ENCODE measurements at places on chromosomes 4 and X.

GRCh38 chr4:140681201-140681600, 75.0 kb downstream of the TBC1D9 start:
- DNase-seq, result no peak

- no peak for DNase-seq
Observed at GRCh38 chrX:12975670-12975965, 708 bp downstream of the TMSB4X start.

- DNase-seq, result no peak
Observed at GRCh38 chr4:101500742-101501141, 153.4 kb upstream of the PPP3CA start.

DNA sequence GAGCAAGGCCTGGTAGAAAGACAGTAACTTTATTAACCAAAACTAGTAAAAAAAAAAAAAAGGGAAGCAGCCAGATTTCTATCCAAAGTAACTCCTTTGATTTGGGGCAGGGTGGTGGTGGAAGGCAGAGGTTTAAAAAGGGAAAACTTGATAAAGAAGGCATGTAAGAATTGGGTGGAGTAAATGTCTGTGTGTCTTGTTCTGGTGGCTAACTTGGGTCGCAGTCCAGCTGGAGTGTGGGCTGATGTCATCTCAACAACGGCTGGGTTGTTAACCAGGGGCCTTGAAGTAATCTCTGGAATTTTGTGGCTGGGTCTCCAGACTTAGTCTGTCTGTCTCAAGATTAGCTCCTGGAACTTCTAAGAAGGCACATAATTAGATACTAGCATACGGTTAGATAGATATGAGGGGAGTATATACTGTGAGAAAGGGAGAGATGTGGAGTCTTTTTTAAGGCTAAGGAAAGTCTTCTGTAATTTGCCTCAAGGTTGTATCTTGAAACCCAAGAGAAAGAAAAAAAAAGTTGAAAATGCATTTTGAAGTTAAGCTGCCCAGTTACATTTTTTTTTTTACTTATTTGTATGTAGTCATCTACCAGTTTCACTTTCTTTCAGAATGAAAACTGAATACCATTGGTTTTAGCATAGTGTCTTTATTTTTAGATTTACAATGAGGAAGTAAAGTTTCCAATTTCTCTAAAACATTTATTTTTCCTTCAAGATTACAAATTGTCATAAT, 48.3 kb downstream of the MTHFD2L start:
- peak; percentile 39 for DNase-seq

GRCh38 chrX:53547668-53548067, 113.5 kb upstream of the HSD17B10 start:
- no peak for DNase-seq

DNA sequence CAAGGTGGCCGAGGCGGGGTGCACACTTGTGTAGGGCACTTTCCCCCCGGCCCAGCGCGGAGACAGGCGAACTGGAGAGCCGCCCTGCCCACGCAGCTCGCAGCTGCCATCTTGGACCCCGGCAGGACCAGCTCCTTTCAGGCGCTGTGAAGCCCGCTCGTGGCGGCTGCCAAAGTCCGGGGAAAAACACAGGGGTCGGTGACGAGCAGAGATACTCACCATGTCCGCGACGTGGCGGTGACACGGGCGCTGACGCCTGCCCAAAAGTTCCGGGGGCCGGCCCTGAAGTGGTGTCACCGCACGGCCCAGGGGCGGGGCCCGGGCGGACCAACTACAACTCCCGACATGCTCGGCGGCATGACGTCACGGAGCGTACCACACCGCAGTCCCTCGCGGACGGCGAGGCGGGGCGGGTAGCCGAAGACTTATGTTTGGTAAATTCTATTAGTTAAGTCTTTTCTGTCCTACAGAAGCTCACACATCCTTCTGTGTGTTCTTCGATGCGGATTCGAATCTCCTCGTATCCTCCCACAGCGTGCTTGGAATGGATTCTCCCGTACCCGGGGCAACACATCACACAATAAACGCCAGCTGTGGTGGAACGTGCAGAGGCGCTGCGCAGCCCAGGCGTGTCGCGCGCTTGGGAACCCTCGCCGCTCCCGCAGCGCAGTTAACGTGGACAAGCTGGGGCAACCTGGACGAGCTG, at the start of gene UFSP2:
TSS of gene UFSP2 (minus strand) at position 318 of the 706 bp plus-strand sequence. CDS start at position 222, 96 bp downstream.
- DNase-seq, result peak; percentile 93

- no peak for DNase-seq
Observed at GRCh38 chrX:11189097-11189496, 78.0 kb downstream of the HCCS start.

DNA sequence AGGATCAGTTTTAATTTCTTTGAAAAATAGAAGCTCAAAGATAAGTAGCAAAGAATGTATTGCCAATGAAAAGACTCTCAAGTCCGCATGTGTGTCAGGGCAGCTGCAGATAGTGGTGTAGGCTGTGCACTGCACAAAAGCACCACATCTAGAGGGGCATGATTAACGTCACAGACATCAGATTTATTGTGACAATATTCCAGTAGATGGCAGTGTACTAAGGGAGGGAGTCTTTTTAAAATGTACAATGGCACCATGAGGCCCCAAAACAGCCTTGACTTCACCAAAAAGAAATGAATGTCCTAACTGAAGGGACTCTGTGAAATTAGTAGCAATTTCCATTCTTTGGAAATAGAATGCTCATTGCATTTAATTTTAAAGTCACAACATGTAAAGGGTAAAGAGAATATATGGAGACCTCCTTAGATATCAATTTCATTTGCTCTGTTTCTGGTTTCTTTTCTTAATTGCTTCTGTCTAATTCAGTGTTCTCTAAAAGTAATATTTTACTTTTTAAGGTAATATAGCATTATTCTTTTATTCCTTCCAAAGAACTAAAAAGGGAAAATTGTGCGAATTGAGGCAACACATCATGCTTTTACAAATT, 98.4 kb downstream of the ZNF827 start:
- peak; percentile 83 for DNase-seq

DNA sequence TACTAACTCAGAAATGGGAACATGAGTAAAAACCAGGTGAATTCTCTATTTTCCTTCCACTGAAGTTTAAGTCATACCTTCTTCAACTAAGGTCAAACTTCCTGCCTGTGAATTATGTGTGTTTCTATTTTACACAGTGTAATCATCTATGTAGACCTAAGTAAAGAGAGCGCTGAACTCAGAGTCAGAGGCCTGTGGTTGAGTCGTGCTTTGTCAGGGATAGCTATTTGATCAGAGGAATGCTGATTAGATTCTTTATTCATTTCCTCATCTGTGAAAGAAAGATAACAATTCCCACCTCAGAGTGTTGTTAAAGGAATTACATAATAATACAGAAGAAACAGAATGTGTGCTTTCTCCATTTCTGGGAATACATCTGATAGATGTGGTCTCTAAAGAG, 654.1 kb downstream of the STIM2 start:
- DNase-seq, result no peak

DNA sequence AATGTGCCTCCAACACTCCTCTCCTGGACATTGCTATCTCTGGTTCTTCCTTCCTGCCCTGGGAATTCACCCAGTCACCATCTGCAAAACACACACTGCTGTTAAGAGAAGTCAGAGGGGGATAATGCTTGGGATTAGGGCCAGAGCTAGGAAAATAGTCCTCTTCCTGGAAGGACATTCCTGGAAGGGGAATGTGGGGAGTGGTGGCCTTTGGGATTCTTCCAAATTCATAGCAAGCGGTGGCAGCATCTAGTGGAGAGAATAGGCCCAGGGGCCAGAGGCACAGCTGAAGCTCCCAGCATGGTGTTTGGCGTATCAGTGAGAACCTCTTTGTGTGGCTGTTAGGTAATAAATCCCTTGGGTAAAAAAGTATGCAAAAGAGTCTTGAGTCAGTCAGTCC, 34.3 kb downstream of the SHROOM4 start:
- no peak for DNase-seq

GRCh38 chr4:2368746-2369437, 49.6 kb downstream of the ZFYVE28 start:
- no peak for DNase-seq

- DNase-seq, result peak; percentile 3
Observed at GRCh38 chrX:57902633-57903032, 7.6 kb downstream of the ZXDA start.

- no peak for DNase-seq
Observed at GRCh38 chrX:102696306-102696705, 15.9 kb upstream of the GPRASP2 start.

GRCh38 chr4:8860892-8861575, 10.6 kb downstream of the HMX1 start:
- DNase-seq, result no peak

- DNase-seq, result no peak
Observed at GRCh38 chrX:331151-331824, 12.7 kb upstream of the GTPBP6 start.

DNA sequence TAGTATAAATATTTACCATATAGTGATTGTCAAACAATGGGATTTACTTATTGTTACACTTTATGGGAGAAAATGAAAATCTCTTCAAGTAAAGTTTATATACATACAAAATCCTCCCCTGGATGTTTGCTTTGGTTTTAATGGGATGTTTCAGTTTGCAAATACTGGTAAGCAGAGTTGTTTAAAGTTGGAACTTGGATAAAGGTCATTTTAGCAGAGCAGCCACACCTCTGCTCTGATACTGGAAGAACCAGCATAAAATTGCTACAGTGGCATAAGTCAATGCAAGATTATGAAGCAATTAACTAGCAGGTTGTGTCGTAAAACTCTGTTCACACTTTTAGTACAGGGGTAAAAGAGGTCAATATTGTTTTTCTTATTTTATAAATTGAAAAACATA, 101.2 kb downstream of the TRAPPC11 start:
- no peak for DNase-seq

- no peak for DNase-seq
Observed at GRCh38 chr4:183968931-183969330, 63.8 kb downstream of the STOX2 start.

DNA sequence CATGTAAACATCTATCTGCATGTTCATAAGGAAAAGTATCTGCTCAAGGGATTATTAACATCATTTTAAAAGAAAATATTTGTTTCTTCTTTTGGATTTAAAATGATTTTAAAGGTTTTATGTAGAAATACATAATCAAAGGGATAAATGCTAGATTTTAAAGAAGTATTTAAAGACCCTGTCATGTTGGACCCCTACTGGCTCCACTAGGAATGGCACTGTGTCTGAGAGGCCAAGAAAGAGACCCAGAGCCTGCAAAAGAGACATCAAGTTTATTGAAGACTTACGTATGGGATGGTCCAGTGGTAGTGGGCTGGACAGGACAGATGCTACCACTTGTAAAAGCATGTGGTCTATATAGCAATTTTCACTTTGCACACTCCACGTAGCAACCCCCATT, 78.7 kb upstream of the PCDH18 start:
- DNase-seq, result peak; percentile 28

DNA sequence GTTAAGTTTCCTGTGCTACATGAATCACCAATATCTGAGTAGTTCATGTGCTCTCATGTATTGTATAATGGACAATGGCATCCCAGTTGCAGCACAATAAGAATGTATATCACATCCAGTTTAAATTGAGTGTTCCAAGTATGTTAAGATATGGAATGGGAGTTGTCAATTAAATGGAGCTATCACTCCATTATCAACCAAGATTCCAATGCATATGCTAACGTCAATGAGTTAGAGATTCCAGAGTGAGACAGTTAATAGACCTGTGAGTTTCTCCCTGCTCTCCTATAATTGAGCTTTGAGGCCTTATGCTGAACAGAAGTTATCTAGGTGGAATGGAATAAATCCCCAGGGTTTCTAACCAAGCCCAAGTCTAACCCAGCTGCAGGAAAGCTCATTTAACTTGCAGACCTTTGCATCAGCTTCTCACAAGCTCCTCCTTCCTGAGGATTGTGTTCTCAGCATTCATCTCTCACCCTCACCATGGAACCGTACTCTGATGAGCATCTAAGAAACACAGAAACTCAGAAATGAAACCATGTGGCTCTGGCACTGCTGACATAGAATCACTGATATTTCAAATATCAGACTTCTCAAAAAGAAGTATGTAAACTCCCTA, 84.8 kb downstream of the TIGD2 start:
- DNase-seq, result no peak

DNA sequence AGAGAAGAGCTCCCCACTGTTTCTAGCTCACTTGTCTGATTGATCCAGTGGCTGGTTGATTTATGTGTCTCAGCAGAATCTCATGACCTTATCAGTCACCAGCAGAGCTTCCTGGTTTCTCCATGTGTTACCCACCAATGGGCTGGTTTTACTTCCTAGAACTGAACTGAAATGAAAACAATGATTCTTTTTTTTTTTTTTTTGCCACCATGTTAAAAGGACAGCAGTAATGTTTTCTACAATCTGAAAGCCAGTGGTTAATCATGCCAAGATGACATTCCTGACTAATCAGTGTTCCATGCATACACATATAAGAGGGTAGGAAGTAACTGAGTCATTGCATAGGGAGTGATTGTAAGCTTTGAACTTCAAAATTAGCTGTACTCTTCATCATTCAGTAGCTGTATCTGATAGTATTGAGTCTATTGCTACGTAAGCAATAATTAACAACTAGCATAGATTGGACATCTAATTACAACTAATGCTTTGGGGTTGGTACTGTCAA, 67.7 kb downstream of the SLC4A4 start:
- DNase-seq, result no peak

DNA sequence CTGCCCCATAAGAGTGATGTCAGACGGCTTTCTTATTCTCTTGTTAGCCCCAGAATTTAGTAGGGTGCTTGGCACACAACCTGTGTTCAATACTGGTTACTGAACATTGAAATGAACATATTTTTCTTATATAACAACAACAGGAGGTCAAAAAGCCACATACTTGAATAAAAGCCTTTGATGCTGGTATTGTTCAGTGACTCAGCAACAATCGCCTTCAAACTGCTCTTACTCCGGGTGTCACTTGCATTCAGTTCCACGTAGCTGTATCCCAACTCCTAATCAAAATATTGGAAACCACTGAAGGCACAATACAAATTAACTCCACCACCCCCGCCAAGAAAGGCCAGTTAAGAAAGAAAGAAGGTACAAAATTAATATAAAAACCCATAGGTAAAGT, 61.5 kb downstream of the RFC1 start:
- DNase-seq, result no peak

GRCh38 chr4:185847352-185848097, 35.5 kb upstream of the SORBS2 start:
- no peak for DNase-seq

DNA sequence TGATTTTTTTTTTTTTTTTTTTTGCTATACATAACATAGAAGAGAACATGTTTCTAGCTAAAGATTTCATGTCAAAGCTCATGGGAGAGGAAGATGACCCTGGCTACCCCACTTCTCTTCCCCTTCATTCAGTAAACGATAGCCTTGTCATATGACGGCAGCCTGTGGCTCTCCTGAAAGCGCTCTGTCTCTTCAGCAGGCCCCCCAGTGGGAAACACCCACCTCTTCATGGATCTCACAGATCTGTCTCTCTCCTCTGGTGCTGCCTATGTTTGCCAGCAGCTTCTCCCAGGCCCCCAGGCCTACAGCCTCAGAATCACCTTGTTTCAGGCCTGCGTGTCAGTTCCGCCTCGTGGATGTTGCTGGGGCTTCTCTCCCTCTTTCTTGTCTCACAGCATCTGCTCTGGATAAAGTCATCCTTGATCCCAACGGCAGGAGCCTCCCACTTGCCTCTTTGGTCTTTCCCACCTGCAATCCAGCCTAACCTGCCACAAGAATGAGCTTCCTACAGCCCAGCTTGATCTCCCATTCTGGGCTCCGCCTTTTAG, 34.6 kb downstream of the RHOH start:
- no peak for DNase-seq

- no peak for DNase-seq
Observed at GRCh38 chr4:173436149-173436579, 37.2 kb upstream of the SCRG1 start.

GRCh38 chr4:24262084-24262483, 322.3 kb downstream of the DHX15 start:
- no peak for DNase-seq

GRCh38 chr4:166021617-166022016, 148.6 kb downstream of the TLL1 start:
- DNase-seq, result no peak
